ENCODE measurements at places on chromosomes 4 and X.

- DNase-seq = no peak
These were observed 73.1 kb downstream of the RAPGEF2 start for GRCh38 chr4:159175989-159176375.

GRCh38 chr4:136864604-136865185, 667.6 kb downstream of the PCDH18 start:
- DNase-seq = no peak

DNA sequence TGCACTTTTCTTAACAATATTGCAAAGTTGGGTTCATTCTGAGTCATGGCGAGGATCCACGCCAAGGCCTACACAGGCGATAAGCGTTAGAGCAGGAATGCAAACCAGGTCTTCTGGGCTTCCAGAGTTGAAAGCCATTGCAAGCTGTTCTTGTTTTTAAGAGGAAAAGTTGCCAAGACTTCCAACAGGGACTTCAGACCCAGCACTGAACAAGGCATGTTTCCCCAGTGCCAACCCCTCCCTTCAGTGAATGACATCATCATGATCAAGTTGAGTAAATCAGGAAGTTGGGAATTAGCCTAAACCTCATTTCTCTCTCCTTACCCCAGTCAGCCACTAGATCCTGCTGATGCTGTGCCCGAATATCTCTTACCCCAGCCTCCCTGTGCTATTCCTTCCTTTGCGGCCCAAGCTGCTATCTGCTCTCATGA, 355.1 kb downstream of the HS3ST1 start:
- no peak for DNase-seq

GRCh38 chr4:168886351-168886750, 123.7 kb downstream of the CBR4 start:
- DNase-seq = no peak

DNA sequence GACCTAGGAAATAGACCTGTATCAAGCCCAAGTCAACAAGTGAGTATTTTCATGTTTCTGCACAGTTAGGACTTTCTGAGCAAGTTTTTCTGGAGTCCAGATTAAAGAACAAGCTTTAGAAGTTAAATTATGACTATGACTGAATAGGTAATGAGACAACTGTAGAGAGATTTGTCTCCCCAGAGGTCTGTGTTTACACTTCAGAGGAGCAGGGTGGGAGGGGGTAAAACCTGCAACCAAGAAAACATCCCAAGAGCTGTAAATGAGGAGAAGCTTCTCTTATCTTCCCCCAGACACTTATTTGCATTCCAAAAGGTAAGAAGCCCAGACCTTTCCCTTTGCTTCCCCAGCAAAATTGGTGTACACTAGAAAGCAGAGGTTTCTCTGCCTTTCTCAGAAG, 22.1 kb upstream of the CEP135 start:
- no peak for DNase-seq

DNA sequence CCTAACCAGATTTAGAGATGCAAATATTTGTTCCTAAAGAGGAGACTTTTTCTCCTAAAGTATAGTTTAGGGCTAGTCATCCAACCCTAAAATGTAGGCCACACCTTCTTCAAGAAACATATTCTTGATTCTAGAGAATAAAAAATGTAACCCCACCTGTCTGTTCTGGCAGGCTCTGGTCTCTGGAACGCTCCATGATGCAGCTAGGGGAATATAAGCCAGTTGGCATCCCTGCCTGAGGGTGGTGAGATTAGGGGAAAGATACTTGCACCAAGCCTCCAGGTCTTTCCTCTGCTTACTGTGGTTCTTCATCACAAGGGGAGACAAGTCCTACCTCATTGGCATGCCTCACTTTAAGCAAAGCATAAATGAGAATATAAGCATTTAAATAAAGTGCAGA, 21.2 kb upstream of the TBC1D9 start:
- no peak for DNase-seq

GRCh38 chrX:109939498-109939897, 63.4 kb upstream of the TMEM164 start:
- DNase-seq = no peak

DNA sequence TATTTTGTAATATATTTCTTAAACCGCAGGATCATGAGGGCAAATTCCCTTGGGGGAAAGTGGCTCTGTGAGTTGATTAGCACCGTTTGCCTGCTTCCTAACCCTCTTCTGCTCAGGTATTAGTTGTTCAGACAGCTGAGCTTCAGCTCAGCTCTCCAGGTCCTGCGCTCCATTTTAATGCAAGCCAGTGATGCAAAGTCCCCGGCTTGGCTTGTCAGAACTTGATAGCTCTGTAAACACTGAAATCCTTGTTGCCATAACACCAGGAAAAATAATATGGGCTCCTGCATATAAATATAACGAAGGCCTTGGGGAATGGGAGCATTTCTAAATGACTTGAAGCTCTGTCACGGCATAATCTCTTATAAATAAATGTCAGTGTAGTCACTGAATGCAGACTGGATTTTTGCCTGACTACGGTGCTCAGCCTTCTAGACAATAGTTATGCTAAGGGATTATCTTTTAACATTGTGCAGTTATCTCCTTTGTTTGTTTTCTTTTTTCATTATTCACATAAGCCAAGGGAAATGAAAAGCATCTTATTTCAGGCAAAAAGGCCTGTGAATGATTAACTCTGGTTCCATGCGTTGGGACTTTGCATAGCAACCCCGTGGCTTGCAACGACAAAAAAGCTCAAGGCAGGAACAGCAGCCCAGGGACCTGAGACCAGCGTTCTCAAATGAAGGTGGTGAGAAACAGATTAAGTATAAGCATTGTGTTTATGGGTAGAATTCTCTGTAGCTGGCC, 253.2 kb downstream of the SPRY1 start:
- DNase-seq = no peak

DNA sequence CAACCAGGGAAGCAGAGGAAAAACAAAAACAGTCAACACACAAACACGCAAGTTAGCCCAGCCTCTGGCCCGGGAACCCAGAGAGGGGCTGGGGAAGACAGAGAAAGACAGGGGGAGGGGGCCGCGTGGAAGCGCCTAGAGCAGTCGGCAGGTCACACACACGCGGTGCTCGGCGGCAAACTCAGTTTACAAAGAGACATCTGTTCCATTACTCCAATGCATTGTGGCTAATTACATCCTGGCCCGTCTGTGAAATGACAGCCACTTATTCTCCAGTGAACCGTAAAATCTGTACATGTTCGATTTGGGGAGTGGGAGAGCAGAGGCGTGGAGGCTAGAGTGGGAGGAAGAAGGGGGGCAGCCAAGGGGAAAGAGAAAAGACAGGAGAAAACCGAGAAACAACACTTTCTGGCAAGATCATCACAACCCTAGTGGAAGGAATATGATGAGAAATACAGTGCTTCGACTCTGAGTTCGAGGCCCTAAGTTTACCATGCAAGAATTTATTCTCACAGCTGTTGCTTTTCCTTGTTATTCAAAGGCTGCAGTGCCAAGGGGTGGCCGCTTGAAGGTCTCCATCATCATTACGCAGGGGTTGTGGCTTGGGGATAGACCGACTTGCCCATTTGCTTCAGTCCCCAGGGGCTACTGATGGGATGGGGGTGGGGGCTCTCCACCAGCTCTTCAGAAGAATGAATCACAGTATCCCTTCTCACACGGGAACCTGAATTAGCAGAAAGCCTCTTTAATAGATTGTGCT, 167.7 kb downstream of the MGST2 start:
- DNase-seq = no peak

GRCh38 chr4:2412534-2412884, 5.9 kb downstream of the ZFYVE28 start:
- DNase-seq = no peak

- no peak for DNase-seq
These were observed 102.4 kb downstream of the CAMK2D start for GRCh38 chr4:113659127-113659526.

DNA sequence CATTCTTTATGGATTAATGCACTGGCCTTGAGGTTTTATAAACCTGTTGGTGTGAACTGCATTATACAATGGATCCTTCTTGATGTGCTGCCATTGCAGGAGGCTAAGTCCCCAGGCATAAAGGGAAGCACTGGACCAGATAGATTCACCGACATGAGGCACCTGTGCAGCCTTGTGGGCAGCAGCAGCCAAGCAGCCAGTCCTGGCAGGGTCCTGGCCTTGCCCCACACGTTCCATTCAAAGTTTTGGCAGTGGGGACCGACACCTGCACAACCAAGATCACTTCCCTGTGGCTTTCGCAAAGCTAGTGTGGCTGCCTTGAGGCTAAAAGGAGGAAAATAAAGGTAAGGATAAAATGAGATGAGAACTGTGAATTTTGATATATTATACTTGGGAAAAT, 53.1 kb downstream of the TMEM156 start:
- DNase-seq = no peak

- no peak for DNase-seq
These were observed 186.5 kb upstream of the RPL34 start for GRCh38 chr4:108433832-108434231.

DNA sequence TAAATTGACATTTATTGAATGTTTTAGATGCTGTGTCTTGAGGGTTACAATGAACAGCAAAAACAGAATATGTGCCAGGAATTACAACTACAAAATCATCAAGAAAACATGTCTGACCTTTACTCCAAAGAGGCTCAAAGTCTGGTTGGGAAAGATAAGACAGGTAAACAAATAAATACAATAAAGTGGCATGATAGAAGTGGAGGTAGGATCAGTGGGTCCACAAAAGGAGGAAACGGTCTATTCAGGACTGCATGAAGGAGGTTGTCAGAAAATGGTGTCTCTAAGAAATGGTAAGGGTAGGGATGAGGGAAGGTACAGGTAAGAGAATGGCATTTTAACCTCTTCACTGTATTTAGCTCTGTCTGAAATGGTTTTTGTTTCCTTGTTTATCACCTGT, 3.8 kb downstream of the ARHGEF38 start:
- no peak for DNase-seq

- DNase-seq = no peak
These were observed 155.7 kb upstream of the MAP3K15 start for GRCh38 chrX:19670854-19671620.

DNA sequence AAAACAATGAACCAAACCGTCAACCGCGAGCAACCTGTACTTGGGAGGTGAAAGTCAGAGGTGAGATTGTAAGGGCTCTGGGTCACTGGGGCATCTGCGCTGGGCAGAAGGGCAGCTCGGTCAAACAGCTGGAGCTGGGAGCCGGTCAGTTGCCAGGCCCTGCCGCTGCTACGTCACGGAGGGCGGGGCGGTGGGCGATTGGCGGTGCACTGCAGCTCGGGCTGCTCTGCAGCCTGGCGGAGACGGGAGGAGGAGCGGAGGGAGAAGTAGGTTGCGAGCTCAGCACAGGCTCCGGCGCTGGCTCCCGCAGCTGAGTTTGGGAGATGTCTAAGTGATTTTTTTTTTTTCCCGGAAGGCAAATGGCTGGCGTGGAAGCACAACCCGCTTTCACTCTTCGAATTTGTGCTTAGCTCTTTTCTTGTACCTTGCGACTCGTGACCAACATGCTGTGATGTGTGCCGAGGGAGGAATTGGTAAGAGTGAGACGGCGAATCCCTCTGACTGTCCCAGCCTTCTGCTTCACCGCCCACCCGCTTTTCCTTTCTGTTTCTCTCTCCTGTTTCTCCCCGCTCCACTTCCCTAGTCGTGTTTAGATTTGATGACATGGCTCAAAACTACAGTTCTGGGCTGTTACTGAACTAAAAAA, at the start of gene ATP10D:
TSS of gene ATP10D (plus strand) at position 229 of the 646 bp plus-strand sequence. CDS start 27,266 bp downstream, outside the sequence.
- peak; percentile 17 for DNase-seq

- DNase-seq = no peak
These were observed 150.3 kb upstream of the MAOA start for GRCh38 chrX:43505769-43506168.

DNA sequence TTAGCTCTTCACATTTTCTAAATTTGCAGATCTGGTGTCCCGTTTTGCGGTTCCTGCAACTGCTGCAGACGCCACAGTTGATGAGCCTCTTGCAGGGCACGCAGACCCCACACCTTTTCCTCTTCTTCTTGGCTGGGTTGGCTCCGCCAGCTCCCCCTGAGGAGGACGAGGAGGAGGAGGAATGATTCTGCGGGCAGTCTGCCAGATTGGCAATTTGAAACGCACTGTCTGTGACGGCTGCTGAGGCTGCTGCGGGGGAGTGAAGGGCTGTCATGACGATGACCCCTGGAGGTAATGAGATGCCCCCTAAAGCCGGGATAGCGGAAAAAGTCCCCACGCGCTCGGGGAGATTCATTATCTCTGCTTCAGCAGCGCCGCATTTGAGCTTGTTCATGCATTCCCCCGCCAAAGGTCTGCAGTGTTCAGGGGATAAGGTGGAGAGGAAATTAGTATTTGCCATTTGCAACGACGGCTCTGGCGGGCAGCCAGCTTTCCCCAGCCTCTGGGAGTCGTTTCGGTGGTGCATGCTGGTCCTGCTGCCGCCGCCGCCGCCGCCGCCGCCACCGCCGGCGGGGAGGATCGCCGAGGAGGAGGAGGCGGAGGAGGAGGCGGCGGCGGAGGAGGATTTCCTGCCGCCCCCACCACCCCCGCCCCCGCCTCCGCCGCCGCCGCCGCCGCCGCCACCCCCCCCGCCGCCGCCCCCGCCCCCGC, 3.8 kb downstream of the CXXC4 start:
- DNase-seq = no peak

GRCh38 chr4:84814094-84814750, 152.3 kb downstream of the WDFY3 start:
- no peak for DNase-seq

DNA sequence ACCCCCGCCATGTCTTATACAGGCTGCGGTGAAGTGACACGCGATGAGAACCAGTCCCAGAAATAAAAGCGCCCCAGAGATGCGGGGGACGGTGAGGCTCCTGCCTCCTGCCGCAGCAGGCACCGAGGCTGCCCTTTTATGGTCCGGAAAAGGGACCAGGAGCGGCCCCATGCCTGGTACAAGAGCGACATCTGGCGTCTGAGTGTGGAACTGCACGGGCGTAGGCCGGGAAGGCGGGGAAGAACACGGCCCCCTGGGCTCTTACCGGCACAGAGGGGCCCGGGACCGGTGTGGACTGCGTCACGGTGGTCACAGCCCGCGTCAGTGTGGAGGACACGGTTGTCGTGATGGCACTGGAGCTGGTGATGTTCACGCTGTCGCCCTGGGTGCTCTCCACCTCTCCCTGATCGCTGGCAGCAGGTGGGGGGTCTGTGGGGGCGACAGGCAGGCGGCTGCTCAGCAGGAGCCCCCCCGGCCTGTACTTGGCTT, 8.9 kb upstream of the RENBP start:
- no peak for DNase-seq

GRCh38 chr4:108919226-108919893, 156.5 kb upstream of the ETNPPL start:
- no peak for DNase-seq

DNA sequence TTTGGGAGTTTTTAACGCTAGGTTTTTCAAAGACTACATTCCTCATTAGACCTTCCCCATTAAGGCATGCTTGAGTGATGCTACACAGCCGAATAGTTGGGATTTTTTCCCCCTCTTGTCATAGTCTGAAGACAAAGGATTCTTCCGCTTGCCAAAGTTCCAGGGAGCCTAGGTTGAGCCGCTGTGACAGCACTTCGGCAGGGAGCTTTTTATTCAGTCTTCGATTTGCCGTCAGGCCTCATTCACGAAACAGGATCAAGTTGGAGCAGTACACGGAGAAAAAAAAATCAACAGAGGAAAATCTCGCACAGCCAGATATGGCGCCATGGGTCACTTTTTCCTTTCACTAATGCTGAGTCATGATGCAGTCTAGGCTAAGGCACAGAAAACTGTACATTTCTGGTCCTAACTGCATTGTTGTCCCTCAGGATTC, 24.3 kb downstream of the SHROOM3 start:
- no peak for DNase-seq

GRCh38 chr4:79235095-79235494, 90.8 kb downstream of the NAA11 start:
- DNase-seq = no peak

GRCh38 chrX:49061490-49061889, 2.7 kb downstream of the CCDC120 start:
- DNase-seq = no peak

- no peak for DNase-seq
These were observed 2.4 kb upstream of the BCORL1 start for GRCh38 chrX:129980001-129980401.

- DNase-seq = no peak
These were observed 480.2 kb downstream of the SMARCA1 start for GRCh38 chrX:129043138-129043537.
